ENCODE measurements at places on chromosomes 5 and 9.

DNA sequence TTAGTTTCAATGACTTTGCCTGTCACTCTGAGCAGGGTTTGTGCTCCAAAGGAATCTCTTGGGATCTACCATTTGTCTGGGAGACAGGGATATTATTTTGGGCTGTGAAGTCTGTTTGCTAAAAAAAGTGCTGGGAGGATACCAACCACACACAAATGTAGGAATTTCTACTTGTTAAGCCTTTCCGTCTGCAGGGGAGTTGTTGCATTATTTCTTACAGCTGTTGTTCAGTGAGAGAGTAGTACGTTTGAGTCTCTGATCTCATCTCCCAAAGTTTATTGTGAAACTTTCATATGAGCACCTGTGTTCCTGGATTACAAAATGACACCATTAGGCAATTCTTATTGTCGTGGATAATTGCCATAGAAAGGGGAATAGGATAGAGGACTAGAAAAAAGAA lies 78.3 kb upstream of the SEMA6A start:
- no peak overlapping the region for H3K27ac ChIP-seq
- DNase-seq = no peak
- no peaks in the 10 kb centered on the region for H3K36me3 ChIP-seq

DNA sequence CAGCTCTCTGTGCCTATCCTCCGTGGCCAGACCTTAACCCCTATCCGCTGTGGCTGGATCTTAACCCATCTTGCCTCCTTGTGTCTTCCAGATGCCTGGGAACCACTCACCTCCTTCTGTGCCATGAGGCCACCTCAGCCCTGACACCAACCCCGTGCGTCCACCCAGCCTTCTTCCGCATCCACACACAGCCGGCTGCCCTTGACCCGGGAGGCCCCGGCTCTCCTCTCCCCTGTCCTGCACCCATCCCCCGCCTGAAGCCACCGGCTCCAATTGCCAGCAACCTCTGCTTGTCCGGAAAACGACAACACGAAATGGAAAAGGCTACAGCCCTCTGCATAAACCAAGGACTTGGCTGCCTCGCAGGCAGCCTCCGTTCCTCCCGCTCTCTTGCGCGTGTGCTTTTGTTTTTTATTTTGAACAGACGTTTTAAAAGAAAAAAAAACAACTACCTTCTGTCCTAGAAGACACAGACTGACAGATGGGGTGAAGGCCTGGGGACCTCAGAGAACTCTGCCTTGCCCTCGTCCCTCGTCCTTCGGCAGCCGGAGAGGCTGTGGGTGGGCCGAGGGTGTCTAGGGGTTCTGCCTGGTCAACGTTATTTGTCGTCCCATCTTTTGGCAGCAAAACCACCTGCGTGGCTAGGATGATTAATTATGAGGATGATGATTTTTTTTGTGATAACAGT lies 32.5 kb upstream of the HMCN2 start:
- no peak for DNase-seq
- H3K4me1 ChIP-seq = no peaks in the 10 kb centered on the region
- no peak overlapping the region for H3K4me3 ChIP-seq
- no peaks in the 10 kb centered on the region for H3K27me3 ChIP-seq
- no peaks in the 10 kb centered on the region for H3K36me3 ChIP-seq

DNA sequence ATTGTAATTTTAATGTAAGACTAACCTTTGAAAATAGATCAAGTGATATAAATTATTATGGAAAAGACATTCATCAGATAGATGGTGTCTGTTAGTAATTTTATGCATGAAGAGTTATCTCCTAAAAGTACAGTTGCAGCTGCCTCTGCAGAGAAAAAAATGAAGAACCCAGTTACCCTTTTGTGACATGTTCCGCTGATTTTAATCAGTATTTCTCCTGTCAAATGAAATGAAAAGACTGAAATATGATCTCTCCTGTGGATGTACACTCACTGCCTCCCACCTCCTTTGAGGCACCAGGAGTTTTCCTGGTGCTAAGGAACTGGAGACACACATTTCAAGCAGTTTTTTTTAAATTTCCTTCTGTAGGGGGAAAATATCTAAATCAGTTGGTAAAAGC lies 277.4 kb downstream of the KIF4B start:
- H3K4me3 ChIP-seq = no peak overlapping the region
- no peaks in the 10 kb centered on the region for H3K4me1 ChIP-seq
- no peaks in the 10 kb centered on the region for H3K27me3 ChIP-seq
- H3K27ac ChIP-seq = no peak overlapping the region

DNA sequence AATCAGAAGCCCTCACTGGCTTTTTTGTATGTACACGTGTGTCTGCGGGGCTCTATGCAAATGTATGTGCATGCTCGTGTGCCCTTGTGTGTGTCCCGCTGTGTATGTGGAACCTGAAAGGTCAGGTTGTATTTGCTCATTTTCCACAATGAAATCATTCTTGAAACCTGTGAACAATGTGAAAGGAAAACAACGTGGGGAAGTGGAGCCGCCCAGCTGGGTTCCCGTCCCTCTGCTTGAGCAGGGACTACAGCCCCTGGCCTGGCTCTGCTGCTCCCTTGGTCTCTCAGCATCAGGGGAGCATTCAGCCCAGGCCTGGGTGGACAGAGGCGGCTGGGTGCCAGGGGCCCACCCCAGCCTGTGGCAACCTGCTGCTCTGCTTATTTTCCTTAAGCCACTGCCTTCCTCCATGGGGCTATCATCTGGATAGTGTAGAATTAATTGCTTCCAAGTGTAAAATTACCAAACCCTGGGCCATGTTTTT lies 3.0 kb downstream of the ECSCR start:
- no peaks in the 10 kb centered on the region for H3K27me3 ChIP-seq
- peak overlapping the region; percentile 64 for H3K27ac ChIP-seq
- H3K36me3 ChIP-seq = no peaks in the 10 kb centered on the region
- DNase-seq = no peak
- H3K4me3 ChIP-seq = no peak overlapping the region

GRCh38 chr9:104866191-104866590 lies 61.8 kb downstream of the ABCA1 start:
- H3K4me3 ChIP-seq = no peak overlapping the region
- H3K36me3 ChIP-seq = no peaks in the 10 kb centered on the region
- DNase-seq = no peak

- no peaks in the 10 kb centered on the region for H3K27me3 ChIP-seq
- no peak overlapping the region for H3K27ac ChIP-seq
- H3K4me1 ChIP-seq = no peaks in the 10 kb centered on the region
- H3K36me3 ChIP-seq = no peaks in the 10 kb centered on the region
- DNase-seq = peak; percentile 34
Measured at GRCh38 chr9:121819428-121820231, 168.2 kb downstream of the DAB2IP start.

- H3K4me1 ChIP-seq = peaks cover 31% of the 10 kb centered on the region
- H3K27ac ChIP-seq = peak overlapping the region; percentile 96
- no peak for DNase-seq
- H3K27me3 ChIP-seq = no peaks in the 10 kb centered on the region
Measured at GRCh38 chr5:131635684-131636572, 899 bp upstream of the RAPGEF6 start.

DNA sequence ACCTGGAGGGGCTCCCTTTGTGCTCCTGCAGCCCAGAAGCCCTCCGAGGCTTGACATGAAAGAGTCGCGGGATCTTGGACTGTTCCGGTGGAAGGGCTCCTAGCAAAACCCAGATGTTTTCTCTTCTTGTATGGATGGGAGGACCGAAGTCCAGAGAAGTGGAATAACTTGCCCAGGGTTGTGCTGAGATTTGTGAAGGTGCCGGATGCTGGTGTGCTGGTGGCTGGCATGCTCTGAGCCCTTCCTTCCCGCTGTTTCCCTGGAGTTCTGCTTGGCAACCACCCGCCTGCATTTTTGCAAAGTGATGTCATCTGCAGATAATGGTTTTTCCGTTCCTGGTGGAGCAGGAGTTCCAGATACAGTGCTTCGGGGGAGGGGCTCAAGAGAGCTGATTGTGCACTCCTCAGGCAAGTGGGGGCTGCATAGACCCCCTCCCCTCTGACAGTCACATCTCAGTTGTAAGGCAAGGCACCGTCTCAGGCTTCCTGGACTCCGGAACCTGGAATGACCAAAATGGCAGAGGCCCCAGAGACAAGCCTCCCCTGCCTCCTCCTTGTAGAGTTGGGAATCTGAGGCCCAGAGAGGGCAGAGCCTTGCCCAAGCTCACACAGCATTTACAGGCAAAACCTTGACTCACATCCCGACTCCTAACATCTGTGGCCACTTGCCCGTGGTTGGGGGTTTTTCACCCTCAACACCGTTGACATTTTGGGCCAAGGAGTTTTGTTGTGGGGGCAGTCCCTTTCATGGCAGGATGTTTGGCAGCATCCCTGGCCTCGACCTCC lies 157.0 kb downstream of the RGS3 start:
- no peak overlapping the region for H3K4me3 ChIP-seq
- DNase-seq = no peak
- H3K4me1 ChIP-seq = peaks cover 14% of the 10 kb centered on the region
- H3K27me3 ChIP-seq = no peaks in the 10 kb centered on the region
- peak overlapping the region; percentile 61 for H3K27ac ChIP-seq
- no peaks in the 10 kb centered on the region for H3K36me3 ChIP-seq

DNA sequence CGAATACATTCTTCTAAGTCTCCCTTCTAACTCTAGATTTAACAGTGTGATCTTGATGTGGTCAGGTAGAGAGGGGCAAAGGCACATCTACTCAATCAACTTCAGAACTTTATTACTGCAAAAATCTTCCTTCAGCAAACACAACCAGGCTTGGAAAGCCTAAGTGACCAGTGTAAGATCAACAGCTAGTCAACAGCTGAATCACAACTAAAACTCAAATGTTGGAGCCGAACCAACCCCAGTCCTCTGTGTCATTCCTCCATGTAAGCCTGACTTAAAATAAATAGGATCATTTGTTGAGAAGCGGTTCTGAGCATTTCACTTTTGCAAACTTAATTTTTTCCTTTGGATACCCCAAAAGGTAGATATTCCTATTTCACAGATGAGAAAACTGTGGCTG lies 352.7 kb downstream of the EBF1 start:
- H3K4me3 ChIP-seq = no peak overlapping the region
- no peaks in the 10 kb centered on the region for H3K4me1 ChIP-seq
- DNase-seq = no peak
- H3K36me3 ChIP-seq = no peaks in the 10 kb centered on the region

DNA sequence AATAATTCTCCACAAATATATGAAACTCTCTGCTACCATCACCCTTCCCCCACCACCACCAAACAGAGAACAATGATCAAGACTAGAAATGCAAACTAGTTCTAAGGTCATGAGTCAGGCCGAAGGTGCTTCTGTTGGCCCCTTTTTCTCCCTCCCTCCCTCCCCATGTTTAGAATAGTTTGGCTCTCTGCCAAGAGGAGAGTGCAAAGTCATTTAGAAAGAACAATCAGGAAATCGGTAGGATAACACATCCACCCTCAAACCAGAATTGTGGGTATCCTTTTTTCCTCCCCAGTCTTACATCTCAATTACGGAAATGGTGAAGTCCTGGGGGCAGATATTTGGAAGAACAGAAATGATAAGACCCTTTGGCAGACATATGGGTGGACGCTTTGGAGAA lies 170.1 kb downstream of the SLF1 start:
- DNase-seq = no peak
- H3K4me3 ChIP-seq = no peak overlapping the region
- H3K27ac ChIP-seq = no peak overlapping the region
- peaks cover 4% of the 10 kb centered on the region for H3K36me3 ChIP-seq
- H3K4me1 ChIP-seq = no peaks in the 10 kb centered on the region
- H3K27me3 ChIP-seq = no peaks in the 10 kb centered on the region

DNA sequence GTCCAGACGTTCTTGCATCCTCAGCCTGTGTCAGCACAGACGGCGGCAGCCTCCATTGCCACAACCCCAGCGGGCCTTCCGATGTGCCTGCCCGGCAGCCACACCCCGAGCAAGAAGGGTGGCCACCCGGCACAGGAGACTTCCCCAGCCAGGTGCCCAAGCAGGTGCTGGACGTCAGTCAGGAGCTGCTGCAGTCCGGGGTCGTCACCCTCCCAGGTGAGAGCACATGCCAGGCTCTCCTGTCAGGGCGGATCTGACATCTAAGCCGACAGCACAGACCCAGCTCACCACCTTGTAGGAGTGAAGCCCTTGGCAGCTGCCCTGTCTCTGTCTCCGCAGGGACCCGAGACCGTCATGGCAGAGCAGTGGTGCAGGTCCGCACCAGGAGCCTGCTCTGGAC lies 48.3 kb upstream of the LRRC14B start:
- no peaks in the 10 kb centered on the region for H3K36me3 ChIP-seq
- H3K27me3 ChIP-seq = no peaks in the 10 kb centered on the region
- no peaks in the 10 kb centered on the region for H3K4me1 ChIP-seq
- no peak for DNase-seq
- no peak overlapping the region for H3K4me3 ChIP-seq
- H3K27ac ChIP-seq = no peak overlapping the region

GRCh38 chr9:37987467-37987981 lies 81.5 kb downstream of the SHB start:
- DNase-seq = no peak
- H3K36me3 ChIP-seq = no peaks in the 10 kb centered on the region
- H3K27ac ChIP-seq = no peak overlapping the region
- no peak overlapping the region for H3K4me3 ChIP-seq
- no peaks in the 10 kb centered on the region for H3K4me1 ChIP-seq

DNA sequence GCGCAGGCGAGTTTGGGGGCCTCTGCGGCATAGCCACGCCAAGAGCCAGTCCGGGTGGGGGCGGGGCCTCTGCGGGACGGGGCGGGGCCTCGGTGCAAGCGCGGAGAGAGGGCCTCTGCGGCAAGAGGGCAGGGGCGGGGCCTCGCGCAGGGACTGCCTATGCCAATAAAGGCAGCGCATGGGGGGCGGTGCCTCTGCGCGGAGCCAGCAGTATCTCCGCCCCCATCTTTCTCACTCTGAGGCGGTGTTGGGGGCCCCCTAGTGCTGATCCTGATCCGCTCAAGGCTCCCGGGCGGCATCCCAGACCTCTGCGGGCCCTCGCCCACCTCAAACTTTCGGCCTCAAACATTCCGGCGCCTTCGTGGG lies 9.2 kb upstream of the GPRIN1 start:
- H3K4me1 ChIP-seq = peaks cover 3% of the 10 kb centered on the region
- peak; percentile 62 for DNase-seq
- H3K4me3 ChIP-seq = no peak overlapping the region

DNA sequence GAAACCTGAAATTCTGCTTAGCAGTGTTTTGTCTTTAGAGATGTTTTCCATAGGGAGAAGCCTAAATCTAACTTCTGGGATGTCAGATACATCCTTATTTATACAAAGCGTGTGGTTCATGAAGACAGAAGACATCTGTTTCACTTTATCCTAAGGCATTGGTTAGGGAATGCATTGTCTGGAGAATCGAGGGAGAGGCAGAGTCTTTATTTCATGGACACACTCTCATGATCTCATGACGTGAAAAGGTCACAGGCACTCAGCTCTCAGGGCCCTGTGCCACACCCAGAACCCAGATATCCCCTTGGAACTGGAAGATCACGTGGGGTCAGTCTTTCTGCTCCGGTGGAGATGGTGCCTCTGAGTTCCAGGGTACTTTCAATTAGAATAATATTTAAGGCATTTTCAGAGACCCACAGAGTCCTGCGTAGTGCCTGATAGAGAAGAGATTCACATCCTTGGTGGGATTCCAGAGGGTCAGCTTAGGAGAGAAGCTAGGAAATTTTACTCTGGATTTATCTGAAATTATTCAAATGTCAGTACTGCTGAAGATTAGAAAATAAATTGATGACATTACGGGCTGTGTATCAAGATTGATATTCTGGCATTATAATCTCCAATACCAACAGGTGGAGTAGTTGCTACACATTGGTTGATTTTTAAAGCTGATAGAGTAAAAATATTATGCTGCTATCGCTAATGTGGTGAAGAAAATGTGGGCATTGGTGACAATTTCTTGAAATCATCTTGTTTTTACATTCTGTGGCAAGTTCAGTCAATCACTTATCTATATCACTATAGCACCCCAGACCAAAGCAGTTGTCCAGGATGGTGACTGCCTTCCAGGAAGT lies 378.3 kb downstream of the MTRR start:
- no peaks in the 10 kb centered on the region for H3K36me3 ChIP-seq
- H3K4me3 ChIP-seq = no peak overlapping the region
- no peaks in the 10 kb centered on the region for H3K27me3 ChIP-seq

Data from Peyer's patch (tissue), 4 donors.